Breast epithelium (tissue), 4 donors: ENCODE measurements at places on chromosomes 3 and 15.

DNA sequence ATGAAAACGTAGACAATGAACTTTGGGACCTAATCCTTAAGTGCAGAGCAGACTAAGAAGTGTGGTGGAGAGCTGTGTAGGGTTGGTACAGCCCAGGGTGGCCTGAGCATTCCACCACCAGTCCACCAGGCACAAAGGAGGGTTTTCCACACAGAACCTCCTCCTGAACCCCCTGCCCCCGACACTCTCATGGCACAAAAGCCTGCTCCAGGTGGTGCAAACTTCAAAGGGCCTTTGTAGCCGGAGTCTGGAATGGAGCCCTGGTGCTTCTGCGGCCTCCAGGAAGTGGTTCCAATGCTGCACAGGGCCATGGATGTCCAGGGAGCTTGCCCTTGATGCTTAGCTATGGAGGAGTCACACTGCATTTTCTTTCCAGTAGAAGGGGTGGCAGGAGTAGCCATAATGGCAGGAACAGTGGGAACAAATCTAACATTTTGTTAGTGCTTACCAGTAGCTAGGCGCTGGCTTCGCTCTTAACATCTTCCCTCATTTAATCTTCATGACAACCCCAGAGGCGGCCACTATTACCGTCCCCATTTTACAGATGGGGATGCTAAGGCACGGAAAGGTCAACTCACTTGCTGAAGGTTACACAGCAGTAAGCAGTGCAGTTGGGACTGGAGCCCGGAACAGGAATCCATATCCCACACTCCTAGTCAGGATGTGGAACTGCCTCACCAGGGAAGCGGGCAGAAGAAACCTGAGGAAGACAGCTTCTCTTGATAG is 68.6 kb downstream of the LRIG1 start:
- no peaks in the 10 kb centered on the region for H3K4me1 ChIP-seq
- no peak overlapping the region for H3K4me3 ChIP-seq
- H3K36me3 ChIP-seq, result no peaks in the 10 kb centered on the region
- no peak for DNase-seq

DNA sequence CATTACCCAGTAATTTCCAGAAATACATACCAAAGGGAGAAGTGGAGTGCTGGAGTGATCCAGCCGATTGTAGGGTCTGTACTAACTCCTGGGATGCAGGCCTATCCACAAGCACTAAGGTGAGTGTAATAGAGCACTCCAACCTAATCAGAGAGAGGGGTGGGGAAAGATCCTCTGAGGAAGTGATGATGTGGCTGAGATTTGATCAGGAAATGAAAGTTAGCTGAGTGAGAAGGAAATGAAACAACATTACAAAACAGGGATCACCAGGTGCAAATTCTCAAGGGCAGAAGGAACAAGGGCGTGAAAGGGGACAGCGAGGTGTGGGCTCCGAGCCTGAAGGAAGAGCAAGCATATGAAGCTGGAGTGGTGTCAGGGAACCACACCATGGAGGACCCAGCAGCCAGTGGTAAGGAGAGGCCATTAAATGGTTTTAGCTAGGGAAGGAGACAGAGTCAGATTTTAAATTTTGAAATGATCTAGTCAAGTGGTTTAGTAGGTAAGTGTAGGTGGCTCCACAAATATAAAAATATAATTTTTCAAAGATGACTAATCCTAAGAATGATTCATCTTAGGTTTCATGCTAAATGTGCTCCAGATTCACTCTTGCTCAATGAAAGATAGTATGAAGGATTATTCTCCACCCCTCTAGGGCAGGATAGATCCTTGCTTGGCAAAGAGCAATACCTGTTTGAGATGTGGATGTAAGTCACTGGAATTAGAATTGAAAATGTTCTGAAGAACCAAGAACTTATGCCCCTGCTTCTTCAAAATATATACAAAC is 348.7 kb downstream of the TBL1XR1 start:
- H3K27ac ChIP-seq, result no peak overlapping the region
- no peaks in the 10 kb centered on the region for H3K4me1 ChIP-seq
- DNase-seq, result no peak
- no peak overlapping the region for H3K4me3 ChIP-seq
- no peaks in the 10 kb centered on the region for H3K27me3 ChIP-seq
- H3K36me3 ChIP-seq, result no peaks in the 10 kb centered on the region

DNA sequence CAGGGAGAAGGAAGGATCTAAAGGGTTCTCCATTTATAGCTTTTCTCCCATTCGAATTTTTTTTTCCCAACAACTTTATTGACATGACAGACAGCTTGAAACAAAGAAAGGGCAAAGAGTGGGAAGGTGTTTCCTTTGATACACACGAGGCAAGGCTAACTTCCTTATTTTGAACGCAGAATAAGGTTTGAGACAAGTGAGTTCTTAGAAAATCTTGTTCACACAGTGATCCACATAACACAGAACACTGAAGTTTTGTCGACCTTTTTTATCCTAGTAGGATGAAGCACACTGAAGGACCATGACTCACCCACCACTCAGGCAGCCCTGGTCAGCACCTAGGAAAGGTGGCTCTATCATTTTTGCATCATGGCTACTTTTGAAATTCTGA is 425.8 kb upstream of the MDFIC2 start:
- no peak overlapping the region for H3K4me3 ChIP-seq
- no peaks in the 10 kb centered on the region for H3K4me1 ChIP-seq

- no peaks in the 10 kb centered on the region for H3K27me3 ChIP-seq
- DNase-seq, result no peak
- peak overlapping the region; percentile 43 for H3K27ac ChIP-seq
- H3K36me3 ChIP-seq, result no peaks in the 10 kb centered on the region
Measured at GRCh38 chr3:157868196-157868595, 238.0 kb downstream of the SHOX2 start.

DNA sequence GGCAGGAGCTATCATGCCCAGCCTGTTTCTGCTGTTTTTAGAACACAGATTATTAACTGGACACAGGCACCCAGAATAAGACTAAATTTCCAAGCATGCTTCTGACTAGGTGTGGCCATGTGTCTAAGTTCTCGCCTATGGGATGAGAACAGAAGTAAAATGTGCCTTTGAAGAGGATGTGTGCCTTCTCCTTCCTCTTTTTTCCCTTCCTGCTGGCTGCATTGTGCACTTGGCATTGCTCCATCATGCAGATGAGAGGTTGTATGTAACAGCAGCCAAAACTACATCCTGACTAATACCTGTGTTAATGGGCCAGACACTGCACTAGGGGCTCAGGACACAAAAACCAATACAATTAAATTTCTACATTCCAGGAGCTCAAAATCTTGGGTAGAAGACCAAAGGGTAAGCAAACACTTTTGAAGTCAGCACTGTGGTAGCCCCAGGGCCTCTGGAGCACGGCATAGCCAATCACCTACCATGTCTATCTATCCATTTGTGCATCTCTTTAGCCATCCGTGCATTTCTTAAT is 40.9 kb upstream of the RNU6-1 start:
- DNase-seq, result no peak
- H3K4me1 ChIP-seq, result no peaks in the 10 kb centered on the region
- no peak overlapping the region for H3K4me3 ChIP-seq
- H3K27ac ChIP-seq, result peak overlapping the region; percentile 15

DNA sequence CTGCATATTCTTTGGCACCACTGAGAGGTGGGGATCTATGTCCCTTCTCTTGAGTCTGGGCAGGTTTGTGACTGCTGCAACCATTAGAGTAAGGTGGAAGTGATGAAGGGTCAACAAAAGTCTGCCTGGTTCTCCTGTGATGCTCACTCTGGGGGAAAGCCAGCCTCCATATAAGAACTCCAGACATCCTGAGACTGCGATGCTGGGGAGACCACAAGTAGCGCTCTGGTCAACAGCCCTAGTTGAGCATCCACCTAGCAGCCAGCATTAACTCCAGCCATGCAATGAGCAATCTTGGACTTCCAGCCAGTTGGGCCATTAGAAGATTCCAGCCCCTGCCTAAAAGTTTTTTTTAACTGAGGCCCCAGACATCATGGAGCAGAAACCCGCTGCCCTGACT is 62.8 kb downstream of the SCN11A start:
- no peaks in the 10 kb centered on the region for H3K4me1 ChIP-seq
- no peak overlapping the region for H3K4me3 ChIP-seq
- no peak overlapping the region for H3K27ac ChIP-seq
- H3K27me3 ChIP-seq, result no peaks in the 10 kb centered on the region
- H3K36me3 ChIP-seq, result no peaks in the 10 kb centered on the region

DNA sequence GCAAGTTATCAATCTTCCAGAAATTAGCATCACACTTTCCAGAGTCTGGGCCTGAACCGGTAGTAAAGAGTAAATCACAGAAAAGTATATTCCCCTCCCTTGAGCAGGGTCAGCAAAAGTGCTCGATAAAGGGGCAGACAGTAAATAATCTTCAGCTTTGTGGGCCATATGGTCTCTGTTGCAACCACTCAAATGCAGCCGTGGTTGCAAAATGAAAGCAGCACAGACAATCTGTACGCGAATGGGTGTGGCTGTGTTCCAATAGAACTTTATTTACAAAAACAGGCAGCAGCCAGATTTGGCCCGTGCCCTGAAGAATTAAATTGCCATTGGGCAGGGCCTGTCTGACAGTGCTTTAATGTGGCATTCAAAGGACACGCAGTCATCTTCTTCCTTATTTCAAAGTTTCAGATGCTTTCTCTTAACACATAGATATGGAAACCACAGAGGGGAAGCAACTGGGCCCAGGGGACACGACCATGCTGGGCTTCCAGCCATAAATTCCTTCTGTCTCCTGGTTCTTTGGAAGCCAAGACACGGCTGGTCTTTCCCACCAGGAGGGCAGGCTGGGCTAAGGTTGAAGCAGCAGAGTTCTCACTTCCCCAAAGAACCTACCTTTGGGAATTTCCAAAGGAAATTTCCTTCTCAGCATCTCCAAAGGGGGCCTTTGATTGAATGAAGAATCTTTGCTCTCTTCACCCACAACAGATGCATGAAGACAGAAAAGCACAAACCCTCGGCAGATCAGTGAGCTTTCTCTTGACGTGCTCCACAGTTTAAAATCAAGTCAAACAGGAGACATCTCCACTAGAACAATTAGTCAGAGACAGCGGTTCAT is 489.8 kb upstream of the PROK2 start:
- H3K27me3 ChIP-seq, result no peaks in the 10 kb centered on the region
- DNase-seq, result no peak
- peak overlapping the region; percentile 29 for H3K4me3 ChIP-seq
- no peaks in the 10 kb centered on the region for H3K36me3 ChIP-seq
- H3K4me1 ChIP-seq, result no peaks in the 10 kb centered on the region
